NCI-H1694 treated with DMSO at 0.1 percent for 48 hours (cell line): ENCODE measurements at places on chromosomes 13 and 19.

DNA sequence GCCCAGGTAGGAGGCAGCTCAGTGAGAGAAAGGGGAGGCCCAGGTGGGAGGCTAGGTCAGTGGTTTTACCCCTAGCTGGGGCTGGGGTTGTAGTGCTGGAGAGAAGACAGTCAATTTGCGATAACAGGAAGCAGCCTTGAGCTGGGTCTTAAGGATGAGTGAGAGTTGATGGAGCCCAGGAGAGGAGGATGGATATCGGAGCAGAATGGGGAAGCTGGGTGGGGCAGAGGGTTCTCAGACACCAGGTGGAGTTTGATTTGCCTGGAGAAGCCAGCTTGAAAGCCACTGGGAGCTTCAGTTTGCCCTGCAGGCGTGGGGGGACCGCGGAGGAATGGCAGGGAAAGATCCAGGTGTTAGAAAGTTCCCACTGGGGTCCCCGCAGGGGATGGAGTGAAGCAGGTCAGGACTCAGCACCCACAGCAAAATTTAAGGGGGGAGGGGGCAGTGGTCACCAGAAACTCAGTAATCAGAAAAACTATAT, 836 bp upstream of the CDC42EP5 start:
- no peak for DNase-seq

DNA sequence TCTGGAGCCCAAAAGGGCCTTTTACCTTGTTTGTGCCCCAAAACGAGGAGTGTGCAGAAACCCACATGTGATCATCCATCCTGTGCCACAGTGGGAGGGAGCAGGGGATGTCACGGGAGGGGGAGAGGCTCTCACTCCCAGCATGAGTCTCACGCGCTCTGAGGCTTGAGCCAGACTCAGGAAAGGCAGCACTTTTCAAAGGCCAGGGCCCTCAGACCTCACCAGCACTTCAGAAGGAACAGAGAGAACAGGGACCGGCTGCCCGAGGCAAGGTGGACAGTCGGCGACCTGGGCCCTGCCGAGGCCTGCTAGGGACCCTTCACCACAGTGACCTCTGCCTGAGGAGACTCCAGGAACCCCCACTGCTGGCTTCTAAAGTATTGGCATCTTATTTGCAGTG, 71.7 kb upstream of the WASF3 start:
- DNase-seq: no peak

DNA sequence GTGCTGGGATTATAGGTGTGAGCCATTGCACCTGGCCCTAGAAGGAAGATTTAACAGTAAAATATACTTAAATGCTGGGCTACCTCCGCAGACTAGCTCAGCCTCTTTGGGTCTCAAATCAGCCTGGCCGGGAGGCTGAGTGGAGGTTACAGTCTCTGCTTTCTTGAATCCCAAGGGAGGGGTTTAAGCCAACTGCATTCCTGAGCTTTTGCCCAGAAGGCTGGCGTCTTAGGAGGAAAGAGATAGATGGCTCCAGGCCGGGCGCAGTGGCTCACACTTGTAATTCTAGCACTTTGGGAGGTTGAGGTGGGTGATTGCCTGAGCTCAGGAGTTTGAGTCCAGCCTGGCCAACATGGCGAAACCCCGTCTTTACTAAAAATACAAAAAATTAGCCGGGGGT, 623 bp upstream of the C5AR1 start:
- DNase-seq: no peak

DNA sequence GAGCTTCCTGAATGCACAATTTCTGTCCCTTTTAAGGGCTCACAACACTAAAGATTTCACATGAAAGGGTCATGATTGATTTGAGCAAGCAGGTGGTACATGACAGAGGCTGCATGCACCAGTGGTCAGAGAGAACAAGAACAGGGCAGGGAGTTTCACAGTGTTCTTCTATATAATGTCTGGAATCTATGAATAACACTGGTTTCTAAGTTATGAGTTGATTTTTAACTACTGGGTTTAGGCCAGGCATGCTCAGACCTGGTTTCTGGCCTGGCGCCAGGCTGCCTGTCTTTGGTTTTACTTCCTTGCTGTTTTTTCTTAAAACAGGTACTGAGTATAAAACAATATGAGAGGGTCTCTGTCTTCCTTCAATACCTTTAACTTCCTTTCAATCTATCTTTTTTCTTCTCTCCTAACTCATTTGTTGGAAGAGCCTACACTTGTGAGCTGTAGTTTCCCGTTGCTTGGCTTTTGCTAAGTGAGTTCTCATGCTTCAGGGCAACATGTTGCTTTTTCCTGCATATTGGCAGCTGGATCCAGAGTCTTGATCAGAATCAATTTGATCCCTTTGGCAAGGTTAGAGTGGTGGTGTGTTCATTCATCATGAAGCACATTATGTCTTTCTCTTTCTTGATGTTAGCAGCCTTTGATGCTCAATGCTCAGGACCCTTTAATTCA, 38.5 kb upstream of the FGF14 start:
- DNase-seq: no peak

GRCh38 chr13:31349156-31349555, 149.4 kb downstream of the B3GLCT start:
- DNase-seq: no peak

- DNase-seq: no peak
Measured at GRCh38 chr19:43606569-43607229, 5.2 kb upstream of the SRRM5 start.

- DNase-seq: no peak
Measured at GRCh38 chr19:14731200-14731599, 41.4 kb downstream of the ZNF333 start.

- DNase-seq: no peak
Measured at GRCh38 chr13:65592731-65593130, 1637.4 kb downstream of the PCDH9 start.

DNA sequence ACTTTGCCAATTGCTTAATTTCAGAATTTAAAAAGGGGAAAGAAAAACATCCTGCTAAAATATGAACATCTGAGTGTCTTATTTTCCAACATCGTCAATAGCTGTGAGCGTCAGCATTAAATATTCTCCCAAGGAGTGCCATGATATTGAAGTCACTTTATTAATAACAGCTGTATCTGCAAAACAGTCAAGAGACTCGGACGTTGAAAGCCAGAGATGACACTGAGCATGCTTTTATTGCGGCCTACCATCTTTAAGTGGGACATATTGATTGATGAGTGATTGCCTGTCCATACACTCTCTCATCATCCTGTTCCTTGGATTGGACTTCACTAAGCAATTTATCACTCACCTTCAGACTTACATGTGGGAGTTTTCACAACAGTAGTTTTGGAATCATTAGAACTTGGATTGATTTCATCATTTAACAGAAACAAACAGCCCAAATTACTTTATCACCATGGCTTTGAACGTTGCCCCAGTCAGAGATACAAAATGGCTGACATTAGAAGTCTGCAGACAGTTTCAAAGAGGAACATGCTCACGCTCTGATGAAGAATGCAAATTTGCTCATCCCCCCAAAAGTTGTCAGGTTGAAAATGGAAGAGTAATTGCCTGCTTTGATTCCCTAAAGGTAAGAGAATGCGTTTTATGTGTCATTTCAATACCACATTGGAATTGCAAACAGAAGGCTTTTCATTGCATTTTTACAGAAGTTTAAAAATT, 53.8 kb downstream of the MBNL2 start:
- no peak for DNase-seq

DNA sequence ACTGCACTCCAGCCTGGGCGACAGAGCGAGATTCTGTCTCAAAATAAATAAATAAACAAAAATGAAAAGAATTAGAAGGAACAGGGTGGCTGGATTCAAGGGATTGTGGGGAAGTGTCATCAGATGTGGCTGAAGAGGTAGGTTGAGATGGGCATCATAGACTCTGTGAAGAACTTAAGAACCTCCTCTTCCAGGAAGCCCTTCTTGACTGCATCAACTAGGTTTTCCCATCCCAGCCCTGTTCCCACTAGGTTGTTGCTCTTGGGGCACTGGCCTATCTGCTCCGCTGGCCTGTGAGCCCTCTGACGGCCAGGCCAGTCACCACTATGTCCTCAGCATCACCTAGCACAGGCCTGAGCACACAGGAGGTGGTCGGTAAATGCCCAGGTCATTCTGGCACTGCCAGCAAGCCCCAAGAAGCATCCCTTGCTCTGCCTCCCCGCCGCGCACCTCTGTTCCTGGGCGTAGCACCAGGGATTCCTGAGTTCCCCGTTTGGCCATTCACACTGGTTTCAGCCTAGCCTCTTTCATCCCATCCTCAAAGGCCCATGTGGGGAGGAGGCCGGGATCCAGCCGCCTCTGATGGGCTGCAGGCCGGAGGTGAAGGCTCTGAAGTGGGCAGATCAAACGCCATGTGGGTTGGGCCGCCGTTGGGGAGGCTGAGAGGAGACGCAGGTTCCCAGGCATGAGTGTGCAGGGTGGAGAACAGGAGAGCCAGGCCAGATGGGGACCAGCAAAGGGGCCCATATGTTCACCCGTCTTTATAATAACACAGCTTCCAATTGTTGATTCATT, 27.6 kb upstream of the SLC1A5 start:
- peak; percentile 80 for DNase-seq

DNA sequence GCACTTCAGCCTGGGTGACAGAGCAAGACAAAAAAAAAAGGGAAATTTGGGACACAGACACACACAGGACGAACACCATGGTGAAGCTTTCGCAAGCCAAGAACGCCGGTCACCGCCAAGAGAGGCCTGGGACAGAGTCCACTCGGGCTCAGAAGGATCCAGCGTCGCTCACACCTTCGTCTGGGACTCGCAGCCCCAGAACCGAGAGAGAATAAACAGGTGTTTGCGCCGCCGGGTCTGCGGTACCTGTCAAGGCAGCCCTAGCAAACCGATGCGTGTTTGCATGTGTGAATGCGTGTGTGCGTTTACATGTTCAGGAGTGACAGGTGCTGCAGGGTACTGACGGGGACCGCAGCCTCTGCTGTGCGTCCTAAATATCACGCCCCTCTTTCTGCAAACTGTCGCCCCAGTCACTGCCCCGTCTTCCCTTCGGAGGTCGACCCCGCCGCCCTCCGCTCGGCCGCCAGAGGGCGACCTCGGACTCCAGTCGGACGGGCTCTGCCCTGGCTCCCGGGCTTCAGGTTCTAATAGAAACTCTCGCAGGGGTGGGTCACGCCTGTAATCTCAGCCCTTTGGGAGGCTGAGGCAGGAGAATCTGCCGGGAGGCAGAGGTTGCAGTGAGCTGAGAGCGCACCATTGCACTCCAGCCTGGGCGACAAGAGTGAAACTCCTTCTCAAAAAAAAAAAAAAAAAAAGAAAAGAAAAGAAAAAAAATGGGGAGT, 11.8 kb upstream of the CSNK1G2 start:
- DNase-seq: peak; percentile 31

DNA sequence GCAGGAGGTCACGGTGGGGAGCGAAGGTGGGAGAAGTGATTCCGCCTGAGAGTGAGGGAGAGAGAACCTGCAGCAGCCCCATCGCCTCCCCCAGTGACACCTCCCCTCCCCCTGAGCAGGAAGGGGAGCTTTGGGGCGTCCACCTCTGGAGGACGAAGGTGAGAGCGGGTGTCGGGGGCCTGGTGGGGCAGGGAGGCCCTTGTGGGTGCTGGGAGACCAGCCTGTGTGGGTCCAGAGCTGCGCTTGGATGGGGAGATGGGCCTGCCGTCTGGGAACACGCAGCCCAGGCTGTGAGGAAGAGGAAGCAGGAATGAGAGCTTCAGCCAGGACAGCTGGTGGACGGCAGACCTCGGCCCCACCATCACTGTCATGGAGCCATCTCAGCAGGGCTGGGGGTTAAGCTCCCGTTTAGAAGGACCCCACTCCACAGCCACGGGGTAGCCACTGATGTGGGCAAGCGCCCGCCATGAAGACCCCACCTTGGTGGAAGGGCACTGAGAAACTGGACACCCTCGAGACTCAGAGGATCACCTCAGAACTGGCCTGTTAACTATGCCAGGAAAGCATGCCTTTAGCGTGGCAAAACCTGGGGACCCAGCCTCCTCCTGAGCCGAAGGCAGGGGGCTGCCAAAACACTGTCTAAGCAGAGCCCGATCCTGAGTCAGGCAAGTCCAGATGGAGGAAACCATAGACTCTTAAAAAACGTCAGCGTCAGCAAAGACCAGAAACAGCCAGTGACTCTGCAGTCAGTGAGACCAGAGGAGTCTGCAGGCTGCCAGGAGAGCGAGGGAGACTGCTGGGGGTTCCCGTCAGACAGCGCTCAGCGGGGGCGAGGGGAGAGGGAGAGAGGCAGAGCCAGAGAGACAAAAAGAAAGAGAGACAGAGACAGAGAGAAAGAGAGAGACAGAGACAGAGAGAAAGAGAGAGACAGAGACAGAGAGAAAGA, 6.4 kb upstream of the PROZ start:
- no peak for DNase-seq

GRCh38 chr13:113126265-113127150, 3.9 kb downstream of the F10 start:
- DNase-seq: no peak

- no peak for DNase-seq
Measured at GRCh38 chr19:14997981-14998380, 18.3 kb upstream of the SLC1A6 start.

DNA sequence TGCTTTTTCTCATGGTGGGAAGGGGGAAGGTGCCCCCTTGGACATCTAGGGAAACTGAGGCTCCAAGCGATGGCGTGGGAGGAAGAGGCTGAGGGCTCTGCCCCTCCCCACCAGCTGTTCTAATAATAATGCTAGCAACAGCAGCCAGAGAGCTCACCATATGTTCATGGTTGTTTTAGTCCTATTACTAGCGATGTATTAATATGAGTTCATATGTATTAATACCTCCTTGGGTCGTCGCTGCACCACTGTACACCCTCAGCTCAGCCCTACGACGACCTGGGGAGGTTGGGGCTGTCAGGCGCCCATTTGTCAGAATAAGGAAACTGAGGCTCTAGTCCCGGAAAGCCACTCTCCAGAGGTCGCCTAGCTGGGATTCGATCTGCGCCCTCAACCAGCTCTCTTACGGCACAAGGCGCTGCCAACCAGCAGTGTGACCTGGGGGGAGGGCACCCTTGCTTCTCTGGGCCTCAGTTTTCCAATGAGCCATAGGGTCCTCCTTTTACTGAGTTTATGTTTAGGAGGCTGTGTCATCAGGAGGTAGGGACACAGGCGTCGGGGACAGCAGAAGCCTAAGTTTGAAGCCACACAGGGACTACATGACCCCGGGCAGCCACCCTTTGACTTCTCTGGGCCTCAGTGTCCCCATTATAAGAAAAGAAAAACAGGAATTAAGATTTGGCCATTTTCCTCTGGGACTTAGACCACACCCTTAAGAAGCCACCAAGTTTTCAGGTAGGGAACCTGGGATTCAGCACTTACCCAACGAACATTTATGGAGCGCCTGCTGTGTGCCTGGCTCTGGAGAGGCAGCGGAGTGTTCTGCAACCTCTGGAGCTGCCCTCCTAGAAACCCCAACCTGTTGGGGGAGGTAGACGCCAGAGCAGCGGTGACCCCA, 664 bp downstream of the MAST3 start:
- peak; percentile 79 for DNase-seq

DNA sequence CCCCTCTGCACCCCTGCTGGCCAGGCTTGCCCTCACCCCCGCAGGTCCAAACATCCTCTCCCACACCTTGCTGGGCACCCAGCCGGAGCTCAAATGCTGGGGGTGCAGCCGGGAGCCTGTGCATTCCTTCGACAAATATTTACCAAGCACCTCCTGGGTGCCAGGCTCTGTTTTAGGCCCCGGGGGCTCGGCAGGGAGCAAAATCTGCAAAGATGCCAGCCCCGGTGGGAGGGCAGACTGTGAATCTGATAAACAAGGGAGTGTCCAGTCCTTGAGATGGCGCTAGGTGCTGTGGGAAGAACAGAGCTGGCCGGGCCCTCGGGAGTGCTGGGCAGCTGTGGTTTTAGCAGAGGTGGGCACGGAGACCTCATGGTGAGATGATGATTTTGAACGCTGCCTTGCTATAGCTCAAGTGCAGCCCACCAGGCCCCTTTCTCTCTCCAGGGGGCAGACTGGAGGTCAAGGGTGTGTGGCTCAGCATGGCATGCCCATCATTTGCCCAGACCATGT, 10.6 kb downstream of the NFIX start:
- DNase-seq: no peak
